ENCODE measurements at places on chromosomes 1 and 21. TPM values are rescaled to one million over a fixed set of nuclear protein-coding genes. Genes with fewer than 3 reads are reported as not detected.

Gene RYR2
- total RNA-seq: not detected

Gene TMIGD3
- total RNA-seq: not detected

Gene DMRTA2
- 0.11 TPM for total RNA-seq

Gene CNN3
- 337 TPM for total RNA-seq

Gene TMEM234
- 20.5 TPM for total RNA-seq

Gene VSIG8
- 0.12 TPM for total RNA-seq
